ENCODE measurements at places on chromosomes 12 and 14.
A peak's percentile ranks its signal among the peaks of the same experiment; 100 is the strongest.

GRCh38 chr12:120229487-120230325 lies 28.8 kb upstream of the RPLP0 start:
- H3K4me1 ChIP-seq: peaks cover 65% of the 10 kb centered on the region
- H3K4me3 ChIP-seq: no peak overlapping the region
- no peak for DNase-seq
- H3K36me3 ChIP-seq: peaks cover 4% of the 10 kb centered on the region

GRCh38 chr12:19003987-19004619 lies 125.4 kb upstream of the PLEKHA5 start:
- H3K4me3 ChIP-seq: no peak overlapping the region
- no peak overlapping the region for H3K27ac ChIP-seq
- H3K36me3 ChIP-seq: no peaks in the 10 kb centered on the region

- H3K4me1 ChIP-seq: no peaks in the 10 kb centered on the region
- no peaks in the 10 kb centered on the region for H3K36me3 ChIP-seq
- H3K4me3 ChIP-seq: no peak overlapping the region
- DNase-seq: no peak
Measured at GRCh38 chr12:90303771-90304170, 595.1 kb upstream of the ATP2B1 start.

DNA sequence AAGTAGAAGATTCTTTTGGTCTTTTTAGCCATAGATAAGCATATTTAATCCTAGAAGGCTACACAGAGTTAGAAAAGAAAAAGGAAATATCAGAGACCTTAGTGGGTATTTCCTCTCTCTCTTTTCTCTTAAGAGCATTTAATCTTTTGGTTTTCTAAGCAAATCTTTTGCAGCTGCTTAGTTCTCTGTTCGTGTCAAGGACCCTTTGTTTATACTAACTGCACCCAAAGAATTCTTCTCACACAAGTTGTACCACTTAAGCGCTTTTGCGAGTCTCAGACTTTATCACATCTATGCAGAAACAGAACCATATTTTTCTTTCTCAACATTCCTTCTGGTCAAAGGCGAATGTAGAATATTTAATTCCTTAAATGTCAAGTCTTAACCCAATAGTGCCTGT lies 17.9 kb upstream of the NID2 start:
- H3K4me3 ChIP-seq: no peak overlapping the region
- no peak overlapping the region for H3K27ac ChIP-seq
- no peaks in the 10 kb centered on the region for H3K27me3 ChIP-seq
- DNase-seq: peak; percentile 68

DNA sequence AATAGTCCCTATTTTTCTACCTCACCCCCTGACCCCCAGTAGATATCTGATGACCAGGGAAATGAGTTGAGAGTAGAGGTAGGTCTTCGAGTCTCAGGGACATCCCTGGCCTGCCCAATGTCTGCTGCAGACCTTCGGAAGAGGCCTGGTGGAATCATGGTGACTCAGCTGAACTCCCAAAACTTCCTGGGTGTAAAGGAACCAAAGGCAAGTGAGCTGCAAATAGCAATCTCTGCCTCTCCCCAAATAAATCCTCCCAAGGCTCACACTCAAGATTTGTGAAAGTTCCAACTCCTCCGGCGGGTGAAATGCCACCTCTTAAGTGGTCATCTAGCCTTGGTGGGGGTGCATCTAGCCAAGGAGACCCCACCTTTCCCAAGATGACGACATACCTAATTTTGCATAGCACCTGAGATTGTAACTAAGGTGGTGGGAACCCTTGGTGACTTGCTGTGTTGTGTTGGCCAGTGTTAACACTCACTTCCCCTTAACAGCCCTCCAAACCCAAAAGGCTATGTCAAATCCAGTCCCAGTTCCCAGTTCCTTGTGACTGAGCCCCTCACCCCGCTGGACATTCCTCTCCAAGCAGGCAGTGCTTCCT lies 6.3 kb downstream of the ZFP36L1 start:
- H3K27ac ChIP-seq: peak overlapping the region; percentile 60
- peaks cover 17% of the 10 kb centered on the region for H3K36me3 ChIP-seq

DNA sequence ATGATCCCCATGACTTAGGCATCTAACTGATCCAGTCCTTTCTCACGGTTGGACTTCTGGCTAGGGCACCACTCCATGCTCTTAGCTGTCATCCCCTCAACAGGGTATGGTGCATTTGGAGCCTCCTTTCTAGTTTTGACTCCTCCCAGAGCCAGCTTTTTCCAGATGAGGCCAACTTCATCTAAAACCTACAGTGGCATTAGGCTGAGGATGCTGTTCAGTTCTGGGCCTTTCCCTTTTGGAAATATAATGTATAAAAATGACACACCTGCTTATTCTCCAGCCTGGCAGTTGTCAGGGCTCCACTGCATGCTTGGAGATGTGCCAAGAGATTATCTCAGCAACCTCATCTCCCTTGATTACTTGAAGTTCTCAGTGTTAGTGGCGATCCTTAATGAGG lies 239.7 kb downstream of the EMP1 start:
- H3K4me1 ChIP-seq: no peaks in the 10 kb centered on the region
- no peaks in the 10 kb centered on the region for H3K27me3 ChIP-seq
- DNase-seq: no peak
- H3K4me3 ChIP-seq: no peak overlapping the region
- H3K27ac ChIP-seq: no peak overlapping the region

- peaks cover 2% of the 10 kb centered on the region for H3K4me1 ChIP-seq
- H3K27ac ChIP-seq: no peak overlapping the region
- no peak overlapping the region for H3K4me3 ChIP-seq
- H3K36me3 ChIP-seq: no peaks in the 10 kb centered on the region
- H3K27me3 ChIP-seq: no peaks in the 10 kb centered on the region
Measured at GRCh38 chr12:92715625-92716024, 12.8 kb downstream of the PLEKHG7 start.

DNA sequence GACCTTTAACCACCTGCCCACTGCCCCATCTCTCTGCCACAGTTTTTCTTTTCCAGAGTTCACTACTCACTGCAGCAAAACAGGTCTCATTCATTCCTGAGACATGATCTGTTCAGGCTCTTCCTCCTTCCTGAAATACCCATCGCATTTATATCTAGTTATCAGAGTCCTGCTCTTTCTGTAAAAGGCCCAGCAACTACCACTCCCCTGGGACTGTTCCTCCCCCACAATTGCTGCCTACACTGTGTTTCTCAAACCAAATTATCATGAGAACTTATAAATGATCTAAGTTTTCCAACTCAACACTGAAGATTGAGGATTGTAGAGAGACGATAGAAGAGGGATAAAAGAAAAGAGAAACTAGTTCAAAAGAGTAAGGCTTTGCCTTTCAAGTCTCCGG lies 40.8 kb upstream of the EPS8 start:
- peak overlapping the region; percentile 48 for H3K27ac ChIP-seq
- H3K27me3 ChIP-seq: no peaks in the 10 kb centered on the region
- no peaks in the 10 kb centered on the region for H3K36me3 ChIP-seq
- DNase-seq: no peak
- H3K4me3 ChIP-seq: no peak overlapping the region

DNA sequence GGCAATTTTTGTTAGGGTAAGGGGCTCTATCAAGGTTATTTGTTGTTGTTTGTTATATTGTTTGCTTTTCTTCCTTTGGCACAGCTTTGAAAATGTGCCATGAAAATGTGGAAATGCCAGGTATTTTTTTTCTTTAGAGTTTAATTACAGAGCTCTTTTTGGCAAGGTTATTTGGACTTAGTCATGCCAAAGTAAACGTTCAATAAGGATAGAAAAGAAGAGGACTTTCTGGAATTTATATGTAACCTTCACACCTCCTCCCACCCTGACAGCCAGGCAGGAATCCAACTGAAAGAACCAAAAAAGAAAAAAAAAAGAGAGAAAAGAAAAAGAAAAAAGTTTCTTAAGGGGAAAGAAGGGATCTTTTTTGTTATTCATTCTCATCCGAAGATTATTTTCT lies 217.8 kb downstream of the KITLG start:
- no peaks in the 10 kb centered on the region for H3K36me3 ChIP-seq
- no peak overlapping the region for H3K4me3 ChIP-seq
- peaks cover 2% of the 10 kb centered on the region for H3K4me1 ChIP-seq
- no peak overlapping the region for H3K27ac ChIP-seq
- H3K27me3 ChIP-seq: no peaks in the 10 kb centered on the region

DNA sequence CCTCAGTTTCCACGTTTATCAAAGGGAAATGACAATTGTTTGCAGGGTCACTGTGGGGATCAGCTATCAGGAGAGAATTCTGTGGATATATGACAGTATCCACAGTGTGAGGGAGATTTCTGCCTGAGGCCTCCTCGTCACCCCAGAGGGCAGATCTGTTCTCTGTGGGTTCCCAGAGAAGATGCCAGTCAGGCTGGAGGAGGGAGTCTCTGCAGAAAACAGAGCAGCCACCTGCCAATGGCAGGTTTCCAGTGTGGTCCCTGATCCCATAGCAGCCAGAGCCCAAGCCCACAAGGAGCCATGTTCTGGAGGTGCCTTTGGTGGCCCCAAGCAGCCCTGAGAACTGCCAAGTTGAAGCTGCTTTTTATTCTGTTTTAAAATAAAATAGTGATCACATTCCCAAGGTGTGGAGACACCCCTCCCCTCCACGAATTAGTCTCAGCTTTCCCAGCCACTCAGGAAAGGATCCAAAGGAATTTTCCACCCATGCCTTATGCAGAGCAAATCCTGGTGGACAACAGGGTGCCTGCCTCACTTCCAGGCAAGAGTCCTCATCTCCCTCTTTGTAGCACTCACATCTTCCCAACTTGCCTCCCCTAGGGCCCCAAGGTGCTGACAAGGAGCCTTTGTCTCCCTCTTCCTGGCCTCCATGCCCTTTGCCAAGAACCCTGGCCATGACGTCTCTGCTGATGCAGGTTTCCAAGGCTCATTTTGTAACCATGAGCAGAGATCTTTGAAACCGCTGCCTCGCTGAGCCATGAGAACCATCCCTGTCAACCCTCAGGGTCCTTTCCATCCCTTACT lies 20.4 kb downstream of the CMKLR1 start:
- H3K27me3 ChIP-seq: no peaks in the 10 kb centered on the region
- no peaks in the 10 kb centered on the region for H3K36me3 ChIP-seq
- DNase-seq: no peak
- H3K4me3 ChIP-seq: no peak overlapping the region
- H3K27ac ChIP-seq: no peak overlapping the region

GRCh38 chr12:87086118-87086891 lies 830.1 kb upstream of the MGAT4C start:
- H3K4me3 ChIP-seq: no peak overlapping the region
- no peak overlapping the region for H3K27ac ChIP-seq
- no peaks in the 10 kb centered on the region for H3K27me3 ChIP-seq
- peak; percentile 33 for DNase-seq

DNA sequence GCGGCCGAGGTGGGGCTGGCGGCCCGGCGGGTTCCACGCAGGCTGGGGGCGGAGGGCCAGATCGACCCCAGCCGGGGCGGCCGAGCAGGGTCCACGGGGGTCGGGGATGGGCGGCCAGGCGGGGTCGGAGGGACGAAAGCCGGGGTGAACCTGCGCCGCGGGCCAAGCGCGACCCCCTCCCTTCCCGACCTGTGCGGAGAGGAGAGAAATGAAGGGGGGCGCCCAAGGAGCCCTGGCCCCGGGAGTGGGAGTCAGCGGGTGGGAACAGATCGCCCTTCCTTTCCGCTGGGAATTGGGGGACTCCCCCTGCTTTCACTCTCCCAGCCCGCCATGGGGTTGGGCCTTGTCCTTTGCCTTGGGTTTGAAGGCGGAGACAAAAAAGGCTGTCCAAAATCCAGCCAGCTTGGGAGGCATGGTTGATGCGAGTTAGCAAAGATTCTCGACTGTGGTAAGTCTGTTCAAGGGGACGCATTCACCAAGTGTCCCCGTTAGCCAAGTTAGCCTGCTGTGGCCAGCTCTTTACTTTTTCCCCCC lies 559 bp upstream of the CKAP4 start:
- peaks cover 3% of the 10 kb centered on the region for H3K36me3 ChIP-seq
- peak; percentile 76 for DNase-seq
- peaks cover 10% of the 10 kb centered on the region for H3K4me1 ChIP-seq

GRCh38 chr12:116955382-116956021 lies 44.8 kb downstream of the FBXW8 start:
- no peak overlapping the region for H3K4me3 ChIP-seq
- H3K4me1 ChIP-seq: peaks cover 8% of the 10 kb centered on the region

GRCh38 chr12:31631809-31632208 lies 27.7 kb upstream of the ETFBKMT start:
- no peak for DNase-seq
- no peaks in the 10 kb centered on the region for H3K27me3 ChIP-seq
- no peaks in the 10 kb centered on the region for H3K4me1 ChIP-seq

DNA sequence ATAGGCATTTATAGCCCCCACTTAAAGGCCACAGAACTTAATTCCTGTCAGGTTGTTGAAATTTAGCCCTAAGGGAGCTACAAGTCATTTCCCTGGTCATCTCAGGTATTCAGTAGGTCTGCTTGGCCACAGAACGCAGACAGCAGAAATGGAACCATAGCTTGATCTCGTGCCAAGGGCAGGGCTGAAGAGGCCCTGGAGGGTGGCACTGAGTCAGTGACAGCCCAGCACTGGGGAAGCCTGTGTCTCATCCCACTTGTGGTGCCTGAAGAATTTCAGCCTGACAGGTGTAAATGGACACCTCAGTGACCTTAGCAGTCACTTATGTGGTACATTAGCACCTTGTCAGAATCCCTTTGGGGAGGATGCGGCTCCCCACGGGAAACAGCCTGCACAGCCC lies 6.6 kb downstream of the PRKAB1 start:
- peaks cover 20% of the 10 kb centered on the region for H3K36me3 ChIP-seq
- no peaks in the 10 kb centered on the region for H3K27me3 ChIP-seq
- no peak for DNase-seq
- no peak overlapping the region for H3K4me3 ChIP-seq

DNA sequence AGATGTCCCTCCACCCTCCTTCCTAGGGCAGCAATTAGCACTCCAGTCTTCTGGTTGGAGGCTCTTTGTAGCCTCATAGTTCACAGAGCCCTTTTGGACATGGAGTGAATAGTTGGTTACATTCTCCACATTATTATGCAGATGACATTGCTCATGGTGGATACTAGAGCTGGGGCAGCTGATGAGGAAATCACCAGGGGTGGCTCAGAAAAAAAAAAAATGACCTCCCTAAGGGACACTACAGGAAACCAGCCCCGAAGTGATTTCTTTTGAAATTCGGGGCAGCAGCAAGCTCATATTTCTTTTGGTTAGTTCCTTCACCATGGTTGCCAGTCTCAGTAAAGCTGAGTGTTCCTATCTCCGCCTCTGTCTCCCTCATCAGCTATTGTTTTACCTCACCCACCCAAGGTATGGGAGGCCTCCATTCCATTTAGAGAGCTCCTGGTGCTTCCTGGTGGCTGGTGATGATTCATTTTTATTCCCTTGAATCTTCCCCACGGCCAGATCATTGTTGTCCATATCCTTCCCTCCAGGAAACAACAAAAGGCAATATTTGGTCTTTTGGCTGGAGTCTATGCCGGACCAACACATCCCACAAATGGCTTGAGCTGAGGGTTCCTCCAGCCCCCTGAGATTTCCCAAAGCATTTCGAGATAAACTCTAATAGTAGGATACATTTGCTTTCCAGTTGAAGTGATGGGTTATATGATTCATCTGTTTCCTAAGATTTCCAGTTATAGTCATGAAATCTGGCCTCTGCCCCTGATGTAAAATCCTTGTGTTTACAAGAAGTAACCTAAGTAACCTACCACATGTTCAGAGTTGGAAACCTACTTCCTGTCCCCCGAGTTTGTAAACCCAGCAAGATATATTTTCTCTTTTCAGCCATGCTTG lies 56.2 kb upstream of the NID2 start:
- H3K36me3 ChIP-seq: no peaks in the 10 kb centered on the region
- no peak overlapping the region for H3K4me3 ChIP-seq
- H3K27me3 ChIP-seq: no peaks in the 10 kb centered on the region
- DNase-seq: peak; percentile 92
